ENCODE measurements at places on chromosomes 7 and 10.

DNA sequence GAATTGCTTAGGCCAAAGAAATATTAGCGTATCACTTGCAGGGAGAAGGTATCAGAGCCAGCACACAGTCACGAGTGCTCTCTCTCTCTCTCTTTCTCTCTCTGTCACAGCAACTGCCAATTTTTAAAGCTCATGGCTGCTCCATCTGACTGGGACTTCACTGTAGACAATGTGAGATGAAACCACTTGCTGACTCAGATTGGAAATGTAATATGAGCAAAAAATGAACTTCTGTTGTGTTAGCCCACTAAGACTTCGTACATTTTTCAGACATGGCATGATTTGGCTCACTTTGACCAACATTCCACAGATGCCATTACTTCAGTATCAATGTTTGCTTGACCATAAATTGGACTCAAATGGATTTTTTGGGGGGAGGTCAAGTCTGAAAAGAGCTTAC lies 68.1 kb downstream of the DGKB start:
- DNase-seq: no peak

DNA sequence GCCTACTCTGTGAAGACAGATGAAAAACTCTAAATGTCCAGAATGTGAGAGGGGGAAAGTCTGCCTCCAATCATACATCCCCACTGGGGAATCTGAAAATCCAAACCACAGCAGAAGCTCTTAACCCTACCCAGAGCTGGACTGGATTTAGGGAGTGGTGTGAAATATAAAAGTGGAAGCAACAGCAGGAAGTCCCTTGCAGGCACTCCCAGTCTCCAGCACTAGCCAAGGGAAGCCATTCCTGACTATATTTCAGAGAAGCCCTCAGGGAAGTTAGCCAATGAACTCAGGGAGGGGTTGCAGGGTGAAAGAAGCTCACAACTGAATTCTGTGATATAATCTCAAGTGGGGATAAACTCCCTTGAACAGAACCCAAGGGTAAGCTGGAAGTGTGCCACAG lies 51.5 kb downstream of the CRPPA start:
- DNase-seq: peak; percentile 20

DNA sequence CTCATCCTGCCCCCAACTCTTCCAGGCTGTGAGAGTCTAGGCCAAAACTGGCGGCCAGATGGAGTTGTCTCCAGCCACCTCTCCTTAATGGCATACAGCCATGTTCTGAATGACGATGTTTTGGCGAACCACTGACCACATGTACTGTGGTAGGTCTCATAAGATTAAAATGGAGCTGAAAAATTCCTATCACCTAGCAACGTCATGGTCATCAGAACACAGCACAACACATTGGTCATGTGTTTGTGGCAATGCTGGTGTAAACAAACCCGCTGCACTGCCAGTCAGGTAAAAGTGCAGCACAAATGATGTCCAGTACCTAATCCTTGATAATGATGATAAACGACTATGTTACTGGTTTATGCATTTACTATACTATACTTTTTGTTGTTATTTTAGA lies 290.0 kb upstream of the MKI67 start:
- DNase-seq: no peak

GRCh38 chr10:33388382-33388781 lies 53.9 kb upstream of the NRP1 start:
- DNase-seq: no peak

DNA sequence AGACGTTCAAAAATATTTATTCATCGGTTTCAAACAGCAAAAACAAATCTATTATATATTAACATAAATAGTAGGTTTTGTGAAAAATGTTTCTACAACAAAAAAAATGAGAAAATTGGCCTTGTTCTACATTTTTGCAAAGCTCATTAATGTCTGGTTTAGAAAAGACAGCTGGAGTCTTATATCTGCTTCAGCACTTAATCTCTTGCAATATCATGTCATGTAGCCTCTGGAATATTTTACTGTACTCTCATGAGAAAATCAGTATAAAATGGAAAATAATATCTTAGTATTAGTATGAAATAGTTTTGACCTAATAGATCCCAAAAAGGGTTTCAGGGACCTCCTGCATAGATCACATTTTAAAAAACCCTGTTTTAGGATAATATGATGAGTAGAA lies 326.6 kb downstream of the ARL4A start:
- no peak for DNase-seq

- DNase-seq: no peak
Observed at GRCh38 chr7:47454974-47455871, 126.7 kb downstream of the TNS3 start.

GRCh38 chr7:148698007-148698396 lies 701 bp upstream of the CUL1 start:
- no peak for DNase-seq

DNA sequence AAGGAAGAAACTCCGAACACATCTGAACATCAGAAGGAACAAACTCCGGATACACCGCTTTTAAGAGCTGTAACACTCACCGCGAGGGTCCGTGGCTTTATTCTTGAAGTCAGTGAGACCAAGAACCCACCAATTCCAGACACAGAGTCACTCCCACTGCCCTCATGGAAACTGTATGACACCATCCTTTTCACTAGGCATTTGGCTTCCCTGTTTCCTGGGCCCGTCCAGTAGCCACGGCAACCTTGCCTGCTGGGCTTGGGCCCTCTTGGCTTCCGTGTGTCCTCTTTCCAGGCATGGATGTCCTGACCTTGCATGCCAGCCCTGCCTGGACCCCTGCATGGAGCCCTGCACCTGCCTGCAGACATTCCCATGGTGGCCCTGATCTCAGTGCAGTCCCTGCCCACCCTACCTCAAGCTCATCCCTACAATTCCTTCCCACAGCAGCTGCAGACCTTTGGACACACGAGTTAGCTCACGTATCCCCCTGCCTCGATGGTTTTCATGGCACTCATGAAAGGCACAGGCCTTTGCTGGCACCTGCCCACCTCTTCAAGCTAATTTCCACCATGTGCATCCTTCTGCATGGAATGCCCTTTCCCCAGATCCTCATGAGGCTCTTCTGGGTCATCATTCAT lies 6.7 kb downstream of the SH2D4B start:
- DNase-seq: no peak

DNA sequence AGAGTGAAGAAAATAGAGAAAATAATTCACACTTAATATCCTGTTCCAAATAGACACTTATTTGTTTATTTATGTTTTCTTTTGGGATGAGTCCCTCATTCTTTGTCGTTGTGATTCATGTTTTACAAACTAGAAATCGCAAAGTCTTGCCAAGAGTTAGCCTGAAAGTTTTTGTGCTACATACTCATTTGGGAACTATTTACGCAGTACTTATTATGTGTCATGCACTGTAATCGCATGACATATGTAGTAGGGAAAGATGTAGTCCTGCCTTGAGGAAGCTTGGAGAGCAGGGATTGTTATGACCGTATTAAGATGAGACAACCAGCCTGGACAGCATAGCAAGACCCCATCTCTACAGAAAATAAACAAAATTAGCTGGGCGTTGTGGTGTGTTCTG lies 189.3 kb downstream of the ABCA13 start:
- DNase-seq: no peak

DNA sequence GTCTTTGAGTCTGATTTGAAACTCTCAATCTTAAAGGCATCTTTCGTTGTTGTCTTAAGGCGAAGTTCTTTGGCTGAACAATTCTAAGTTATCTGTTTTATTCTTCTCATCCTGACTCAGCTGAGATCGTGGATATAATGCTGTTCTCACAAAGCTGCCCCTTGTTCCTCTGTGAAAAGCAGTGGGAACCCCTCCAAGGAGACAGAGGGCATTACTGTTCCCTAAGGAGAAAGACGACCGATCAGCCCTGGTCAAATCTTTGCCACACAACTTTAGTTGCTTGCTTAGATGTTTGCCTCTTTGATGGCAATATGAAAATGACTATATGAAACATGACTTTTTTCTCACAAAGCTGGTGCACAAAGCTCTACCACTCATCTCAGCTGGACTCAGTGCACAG lies 1016.7 kb downstream of the REEP3 start:
- no peak for DNase-seq

DNA sequence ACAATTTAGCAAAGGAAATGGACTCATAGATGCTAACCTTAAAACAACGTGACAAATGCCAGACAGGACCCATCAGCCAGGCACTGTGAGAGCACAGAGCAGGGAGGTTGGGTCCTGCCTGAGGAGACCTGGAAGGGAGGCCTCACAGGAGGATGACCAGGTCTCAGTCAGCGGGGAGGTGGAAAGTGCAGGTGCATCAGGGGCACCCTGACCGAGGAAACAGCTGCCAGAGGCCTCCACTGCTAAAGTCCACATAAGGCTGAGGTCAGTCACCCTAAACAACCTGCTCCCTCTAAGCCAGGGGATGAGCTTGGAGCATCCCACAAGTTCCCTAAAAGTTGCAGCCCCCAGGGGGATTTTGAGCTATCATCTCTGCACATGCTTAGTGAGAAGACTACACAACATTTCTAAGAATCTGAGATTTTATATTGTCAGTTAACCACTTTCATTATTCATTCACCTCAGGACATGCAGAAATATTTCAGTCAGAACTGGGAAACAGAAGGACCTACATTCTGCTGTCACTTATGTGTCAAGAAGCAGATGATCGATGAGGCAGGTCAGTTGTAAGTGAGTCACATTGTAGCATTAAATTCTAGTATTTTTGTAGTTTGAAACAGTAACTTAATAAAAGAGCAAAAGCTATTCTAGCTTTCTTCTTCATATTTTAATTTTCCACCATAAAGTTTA lies 157.6 kb upstream of the LANCL2 start:
- no peak for DNase-seq

DNA sequence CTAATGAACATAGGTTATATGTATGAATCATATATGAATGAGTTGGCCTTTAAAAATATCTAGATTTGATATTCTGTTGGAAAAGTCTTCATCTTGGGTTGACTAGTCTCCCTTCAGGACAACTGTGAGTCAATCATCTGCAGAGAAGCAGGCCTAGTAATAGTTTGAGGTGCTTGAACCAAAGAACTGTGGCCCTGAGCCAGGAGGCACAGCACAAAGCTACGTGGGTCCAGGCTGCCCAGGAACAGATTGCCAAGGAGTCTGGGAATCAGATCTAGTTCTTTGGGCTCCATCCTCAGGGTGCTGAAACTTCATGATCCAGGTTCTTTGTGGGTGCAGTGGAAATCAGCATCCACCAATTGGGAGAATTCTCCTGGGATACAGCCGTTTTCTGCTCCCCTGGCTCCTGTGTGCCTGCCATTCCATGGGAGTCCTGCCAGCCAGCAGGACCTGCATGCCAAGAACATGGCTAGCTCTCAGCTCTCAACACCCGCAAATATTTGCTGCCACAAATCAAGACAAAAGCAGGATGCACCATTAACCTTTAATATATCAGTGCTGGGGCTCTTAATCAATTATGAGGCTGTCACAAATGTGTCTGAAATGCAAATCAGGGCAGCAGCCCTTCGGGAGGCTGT lies 709.0 kb downstream of the GRID1 start:
- no peak for DNase-seq

Measured in LoVo (cell line).